Endodermal cell (in vitro differentiated cells): ENCODE measurements at places on chromosomes 16 and 17. TPM values are rescaled to one million over a fixed set of nuclear protein-coding genes. Genes with fewer than 3 reads are reported as not detected.

DNA sequence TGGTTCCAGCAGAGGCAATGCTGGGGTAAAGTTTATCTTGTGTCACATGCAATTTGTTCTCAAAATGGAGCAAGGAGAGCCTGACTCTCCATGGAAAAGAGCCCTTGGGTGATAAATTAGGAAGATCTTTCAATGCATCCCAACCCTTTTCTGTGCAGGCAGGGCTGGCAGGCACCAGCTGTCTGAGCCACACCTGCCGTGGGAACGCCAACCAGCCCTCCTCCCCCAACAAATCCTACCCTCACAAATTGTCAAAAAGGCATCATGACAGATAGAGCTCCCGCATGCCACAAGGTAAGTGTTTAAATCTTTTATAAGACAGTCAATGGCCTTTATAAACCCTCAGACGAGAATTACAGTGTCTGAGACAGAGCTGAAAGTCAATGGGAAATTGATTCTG, 418.5 kb upstream of the CDH5 start:
- no peak overlapping the region for H3K4me3 ChIP-seq
- no peak overlapping the region for H3K27ac ChIP-seq
- H3K4me1 ChIP-seq, result no peaks in the 10 kb centered on the region
- DNase-seq, result no peak

TAF15 gene
- 157 to 271 TPM (median 247 TPM) in 3 replicates for total RNA-seq

C1QL1 gene
- total RNA-seq, result 2.7 and 2.8 TPM in 2 replicates

ABCA6 gene
- total RNA-seq, result not detected in 2 replicates

DNA sequence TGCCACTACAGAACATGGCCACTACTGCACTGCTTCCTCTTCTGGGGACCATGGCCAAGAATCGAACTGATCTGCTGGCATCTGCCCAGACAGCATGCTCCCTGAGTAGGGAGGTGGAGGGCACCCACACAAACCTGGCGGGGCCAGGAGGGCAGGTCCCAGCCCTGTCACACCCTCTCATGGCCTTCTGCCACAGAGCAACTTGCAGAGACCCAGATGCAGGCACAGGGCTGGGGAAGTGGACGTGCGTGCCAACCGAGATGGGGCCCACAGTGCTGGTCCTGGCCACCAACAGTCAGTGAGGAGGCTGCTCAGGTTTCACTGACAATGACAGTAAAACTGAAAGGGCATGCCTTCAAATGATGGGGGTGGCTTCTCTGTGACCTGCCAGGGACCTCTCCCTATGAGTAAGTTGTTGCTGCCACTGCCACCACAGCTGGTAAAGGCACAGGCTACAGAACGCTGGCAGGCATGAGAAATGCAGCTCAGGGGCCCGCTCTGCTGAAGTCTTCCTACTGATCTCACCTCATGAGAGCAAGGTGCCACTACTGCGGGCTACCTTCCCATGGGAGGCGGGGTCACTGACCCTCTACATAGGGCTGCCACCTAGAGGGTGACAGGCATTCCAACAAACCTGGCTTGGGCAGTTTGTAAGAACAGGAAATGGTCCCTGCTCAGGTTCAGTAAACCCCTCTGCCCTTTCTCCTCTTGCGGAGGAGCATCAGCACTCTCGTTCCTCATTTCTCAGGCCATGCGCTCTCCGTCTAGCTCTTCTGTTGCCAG, 15.5 kb downstream of the HIC1 start:
- H3K27ac ChIP-seq, result no peak overlapping the region
- H3K36me3 ChIP-seq, result peaks cover 79% of the 10 kb centered on the region
- H3K4me3 ChIP-seq, result no peak overlapping the region
- peaks cover under 1% of the 10 kb centered on the region for H3K4me1 ChIP-seq

GRCh38 chr16:51261919-51262318, 110.8 kb upstream of the SALL1 start:
- no peaks in the 10 kb centered on the region for H3K4me1 ChIP-seq
- no peak for DNase-seq

GRCh38 chr17:2860883-2861282, 64.6 kb downstream of the RAP1GAP2 start:
- H3K27me3 ChIP-seq, result no peaks in the 10 kb centered on the region
- H3K4me3 ChIP-seq, result no peak overlapping the region
- no peaks in the 10 kb centered on the region for H3K36me3 ChIP-seq
- no peak overlapping the region for H3K27ac ChIP-seq
- peaks cover 8% of the 10 kb centered on the region for H3K4me1 ChIP-seq
